ENCODE measurements at places on chromosomes 3 and 15.

GRCh38 chr3:100033903-100034471, 80.3 kb downstream of the FILIP1L start:
- no peak for DNase-seq

GRCh38 chr3:87219611-87220010, 7.5 kb upstream of the CHMP2B start:
- no peak for DNase-seq

- DNase-seq, result no peak
Measured at GRCh38 chr3:46860810-46861604, 2.2 kb downstream of the MYL3 start.

DNA sequence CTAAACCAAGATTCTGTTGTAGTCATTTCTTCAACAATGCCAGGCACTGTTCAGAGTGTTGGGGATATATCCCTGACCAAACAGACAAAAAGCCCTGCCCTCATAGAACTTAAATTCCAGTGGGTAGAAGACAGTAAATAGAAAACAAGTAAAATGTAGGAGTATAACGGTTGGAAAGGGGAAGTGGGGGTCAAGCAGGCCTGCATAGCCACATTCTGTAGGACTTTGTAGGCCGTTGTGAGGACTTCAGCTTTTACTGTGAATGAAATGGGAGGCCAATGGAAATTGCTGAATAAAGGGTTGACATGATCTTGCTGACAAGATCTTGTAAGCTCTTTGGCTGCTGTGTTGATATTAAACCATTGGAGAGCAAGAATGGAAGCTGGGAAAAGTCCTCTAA, 1.8 kb downstream of the MRPS11 start:
- DNase-seq, result no peak

GRCh38 chr3:59809710-59810444, 760.1 kb upstream of the CFAP20DC start:
- peak; percentile 6 for DNase-seq

DNA sequence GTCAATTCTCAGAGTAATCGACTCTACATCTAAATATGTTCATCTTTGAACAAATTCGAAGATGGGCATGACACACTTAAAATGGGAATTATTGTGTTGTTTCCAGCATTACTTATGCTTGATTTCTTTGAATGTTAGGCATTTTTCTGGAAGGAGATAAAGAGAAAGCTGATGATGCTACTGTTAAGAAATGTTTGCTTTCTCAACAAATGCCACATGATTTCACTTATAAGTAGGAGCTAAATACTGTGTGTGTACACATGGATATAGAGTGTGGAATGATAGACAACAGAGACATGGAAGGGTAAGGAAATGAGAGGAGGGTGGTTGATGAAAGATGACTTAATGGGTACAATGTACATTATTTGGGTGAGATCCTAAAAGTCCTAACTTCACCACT, 400.9 kb downstream of the TBL1XR1 start:
- DNase-seq, result no peak

GRCh38 chr3:6860954-6861624, at the start of gene GRM7:
GRM7 (plus strand) TSS chr3:6861115.
- no peak for DNase-seq

- no peak for DNase-seq
Measured at GRCh38 chr15:48569591-48570302, 75.8 kb downstream of the FBN1 start.

GRCh38 chr3:119918992-119919933, 137.4 kb downstream of the NR1I2 start:
- DNase-seq, result no peak

- DNase-seq, result no peak
Measured at GRCh38 chr15:28960979-28961378, 75.2 kb downstream of the APBA2 start.

DNA sequence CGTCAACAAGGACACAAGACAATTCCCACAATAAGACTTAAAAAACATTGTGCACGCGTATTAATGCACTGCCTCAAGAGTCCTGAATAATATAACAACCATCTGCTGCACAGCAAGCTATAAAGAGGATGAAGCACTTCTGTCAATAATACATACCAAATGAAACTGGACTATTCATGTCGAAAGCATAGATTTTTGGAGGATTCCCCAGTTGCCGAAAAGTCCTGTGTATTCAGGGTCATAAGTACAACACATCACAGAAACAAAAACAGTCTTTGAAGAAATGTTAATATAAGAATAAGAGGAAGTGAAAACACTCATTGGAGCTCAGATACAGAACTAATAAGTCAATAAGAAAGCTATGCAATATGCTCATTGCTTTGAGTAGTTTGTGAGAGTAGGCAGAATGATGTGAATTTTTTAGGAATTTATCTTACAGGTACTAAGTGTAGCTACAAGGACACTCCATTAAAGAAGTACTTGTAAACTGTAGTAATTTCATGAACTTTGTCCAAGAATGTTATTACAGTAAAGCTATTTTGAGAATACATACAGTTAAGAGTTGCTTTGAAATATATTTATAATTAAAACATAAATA, 31.6 kb downstream of the CBLB start:
- peak; percentile 30 for DNase-seq

DNA sequence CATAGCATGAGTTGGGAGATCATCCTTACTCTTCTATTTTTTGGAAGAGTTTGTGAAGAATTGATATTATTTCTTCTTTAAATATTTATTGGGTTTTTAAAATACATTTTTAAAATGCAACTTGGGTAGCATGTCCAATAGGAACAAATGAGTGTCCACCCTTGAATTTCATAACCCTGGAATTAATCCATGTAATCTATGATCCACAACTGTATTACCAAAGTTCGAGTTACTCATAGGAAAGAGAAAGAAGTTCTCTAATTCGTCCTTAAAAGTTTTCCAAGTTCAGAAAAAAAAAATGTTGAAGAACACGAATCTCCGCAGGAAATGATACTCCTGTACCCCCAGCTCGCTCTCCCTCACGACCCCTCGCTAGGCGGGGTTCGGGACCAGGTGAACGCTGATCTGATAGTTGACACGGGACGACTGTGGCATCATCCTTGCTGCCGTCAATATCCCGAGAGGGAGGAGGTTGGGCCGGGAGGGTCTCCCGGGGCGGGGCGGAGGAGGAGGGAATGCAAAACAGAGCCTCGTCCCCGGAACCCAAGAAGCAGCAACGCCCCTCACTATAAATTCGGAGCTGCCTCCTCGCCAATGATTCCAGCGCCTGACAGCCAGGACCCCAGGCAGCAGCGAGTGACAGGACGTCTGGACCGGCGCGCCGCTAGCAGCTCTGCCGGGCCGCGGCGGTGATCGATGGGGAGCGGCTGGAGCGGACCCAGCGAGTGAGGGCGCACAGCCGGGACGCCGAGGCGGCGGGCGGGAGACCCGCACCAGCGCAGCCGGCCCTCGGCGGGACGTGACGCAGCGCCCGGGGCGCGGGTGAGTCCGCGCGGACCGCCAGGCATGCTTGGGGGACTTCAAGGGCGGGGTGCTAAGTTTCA, at the start of gene AGTR1:
TSS of gene AGTR1 (plus strand) at position 598 of the 884 bp plus-strand sequence. CDS start 43,133 bp downstream, outside the sequence.
- DNase-seq, result no peak

DNA sequence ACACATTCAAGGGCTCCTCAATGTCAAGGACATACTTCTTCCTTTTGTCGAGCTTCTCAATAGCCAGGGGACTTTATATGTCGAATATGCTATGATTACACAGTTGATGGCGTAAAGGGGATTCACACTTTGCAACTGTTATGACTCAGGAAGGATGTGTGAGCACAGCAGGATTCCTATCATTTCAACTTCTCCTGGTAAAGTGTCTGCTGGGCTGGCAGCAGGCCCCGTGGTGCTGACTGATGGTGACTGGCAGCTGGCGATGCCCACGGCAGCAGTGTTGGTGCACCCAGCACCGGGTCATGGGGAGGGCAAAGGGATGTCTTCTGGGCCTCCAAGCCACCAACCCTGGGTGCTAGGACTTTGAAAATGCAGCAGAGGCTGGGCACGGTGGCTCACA, 44.8 kb upstream of the GNB5 start:
- no peak for DNase-seq

DNA sequence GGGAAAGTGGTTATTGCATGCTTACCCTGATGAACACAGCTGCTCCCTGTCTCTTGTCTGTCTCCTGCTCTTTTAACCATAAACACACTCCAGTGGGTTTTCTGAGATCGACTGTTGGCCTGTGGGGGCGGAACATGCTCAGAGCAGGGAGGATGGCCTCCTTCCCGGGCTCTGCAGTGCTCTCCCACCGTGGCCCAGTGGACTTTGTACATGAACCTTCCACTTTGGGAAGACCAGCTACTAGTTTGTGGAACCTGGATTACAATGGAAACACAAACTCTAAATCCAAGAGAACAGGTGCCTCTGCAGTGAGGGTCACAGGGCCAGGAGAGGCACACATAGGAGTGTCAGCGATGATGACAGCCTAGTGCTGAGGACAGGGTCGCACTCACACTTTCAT, 56.5 kb downstream of the KLF13 start:
- DNase-seq, result no peak

- DNase-seq, result no peak
Measured at GRCh38 chr15:81271761-81272644, 51.9 kb downstream of the STARD5 start.

GRCh38 chr15:89379251-89379695, 44.6 kb upstream of the POLG start:
- DNase-seq, result no peak

- no peak for DNase-seq
Measured at GRCh38 chr3:156685198-156685597, 10.8 kb downstream of the TIPARP start.

DNA sequence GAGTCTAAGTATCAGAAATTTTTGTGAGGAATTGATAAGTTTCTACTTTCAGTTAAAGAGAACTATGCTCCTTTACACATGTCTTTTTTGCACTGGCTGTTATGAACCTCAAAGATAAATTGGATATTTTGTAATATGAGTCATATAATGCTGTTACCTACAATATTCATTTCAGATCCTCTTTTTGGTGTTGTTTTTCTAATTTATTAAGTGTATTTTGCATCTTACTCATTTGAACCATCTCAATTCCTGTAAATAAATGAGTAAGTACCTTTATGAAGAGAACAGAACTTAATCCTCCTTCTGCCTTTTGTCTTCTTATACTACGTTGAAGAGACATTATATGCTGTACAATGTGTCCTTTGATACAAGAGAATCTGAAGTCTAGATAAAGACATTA, 74.4 kb downstream of the ZIC1 start:
- no peak for DNase-seq

- DNase-seq, result no peak
Measured at GRCh38 chr3:188432802-188433520, 279.0 kb downstream of the LPP start.

DNA sequence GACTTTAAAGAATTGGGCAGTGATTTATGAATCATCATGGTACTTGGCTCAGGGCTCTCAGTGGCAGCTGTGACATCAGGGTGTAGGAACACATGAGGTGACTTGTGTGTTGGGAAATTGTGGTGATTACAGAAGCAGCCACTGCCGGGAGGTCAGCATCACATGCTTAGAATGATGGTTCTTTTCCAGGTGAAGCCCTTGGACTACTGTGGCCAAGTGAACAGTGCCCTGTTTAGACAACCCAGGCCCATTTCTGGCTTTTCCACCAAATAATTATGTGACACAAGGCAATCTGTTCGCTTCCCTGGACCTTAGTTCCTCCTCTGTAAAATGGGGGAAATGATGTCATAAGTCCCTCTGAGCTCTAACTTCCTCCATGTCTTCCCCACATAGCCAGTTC, 139.7 kb upstream of the ROPN1 start:
- DNase-seq, result no peak

- no peak for DNase-seq
Measured at GRCh38 chr15:39338251-39338650, 242.6 kb upstream of the THBS1 start.

GRCh38 chr3:136070334-136070733, 104.8 kb downstream of the PPP2R3A start:
- no peak for DNase-seq

DNA sequence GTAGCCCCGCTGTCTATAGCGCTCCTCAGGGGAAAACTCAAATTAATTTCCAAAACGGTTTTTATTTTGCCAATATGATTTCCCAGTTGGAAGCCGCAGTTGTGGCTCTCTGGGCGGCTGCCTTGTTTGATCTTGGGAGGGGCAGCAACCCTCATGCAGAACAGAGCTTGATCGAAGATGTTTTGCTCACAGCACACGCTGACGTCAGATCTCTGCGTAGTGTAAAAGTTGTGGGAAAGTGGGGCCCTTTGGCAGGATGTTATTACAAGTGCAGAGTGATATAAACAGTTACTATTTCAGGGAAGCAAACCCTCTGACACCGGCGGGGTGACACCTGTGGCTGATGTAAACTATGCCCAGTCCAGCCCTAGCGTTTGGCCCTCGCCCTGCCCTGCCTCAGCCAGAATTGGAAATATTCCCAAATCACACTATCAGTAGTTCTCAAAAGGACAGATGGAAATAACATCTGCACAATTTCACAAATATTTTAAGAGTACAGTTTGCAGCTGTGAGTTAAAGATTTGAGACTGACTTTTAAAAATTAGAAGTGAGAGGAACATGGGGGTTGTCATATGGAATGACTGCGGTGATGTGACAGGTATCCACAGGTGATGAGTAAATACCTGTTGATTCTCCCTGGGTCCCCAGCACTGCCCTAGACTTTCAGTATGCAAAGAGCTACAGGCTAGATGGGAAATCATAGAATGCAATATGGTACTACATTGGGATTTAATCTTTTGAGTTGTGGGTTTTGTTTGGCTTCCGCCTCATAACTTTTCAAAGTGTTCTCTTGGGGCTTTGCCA, 1.7 kb downstream of the SYNM start:
- no peak for DNase-seq

DNA sequence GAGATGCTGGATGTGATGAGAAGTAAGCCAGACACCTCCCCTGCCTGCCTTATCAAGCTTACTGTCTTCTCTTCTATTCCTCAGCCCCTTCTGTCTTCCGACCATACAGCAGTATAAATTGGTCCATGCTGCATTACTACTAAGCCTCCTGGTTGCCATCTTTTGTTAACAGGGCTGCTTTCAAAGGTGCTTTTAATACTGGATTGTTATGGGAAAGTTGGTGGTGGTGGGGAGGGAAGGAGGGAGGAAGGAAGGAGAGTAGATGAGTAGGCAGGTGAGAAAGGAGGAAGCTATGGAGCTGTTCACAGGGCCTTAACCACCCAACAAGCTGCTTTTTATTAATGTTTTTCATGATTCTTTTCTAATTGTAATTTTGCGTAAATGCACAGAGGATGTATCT, 114.9 kb downstream of the SLC25A26 start:
- no peak for DNase-seq

GRCh38 chr15:73617301-73617831, 15.8 kb downstream of the NPTN start:
- DNase-seq, result no peak

- no peak for DNase-seq
Measured at GRCh38 chr3:95815828-95816227, 998.6 kb upstream of the EPHA6 start.

DNA sequence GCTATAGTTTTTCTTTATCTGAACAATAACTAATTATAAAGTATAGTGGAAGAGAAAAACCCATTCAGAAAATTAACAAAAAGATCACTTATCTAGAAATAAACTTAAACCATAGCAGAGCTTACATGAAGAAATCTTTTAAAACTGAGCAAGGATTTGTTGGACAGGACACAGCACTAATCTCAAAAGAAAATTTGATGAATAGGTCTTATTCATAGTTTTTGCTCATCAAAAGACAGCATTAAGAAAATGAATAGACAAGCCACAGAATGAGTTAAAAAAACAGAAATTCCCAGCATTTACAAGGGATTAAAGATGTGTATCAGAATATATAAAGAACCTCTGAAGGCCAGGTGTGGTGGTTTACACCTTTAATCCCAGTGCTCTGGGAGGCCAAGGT, 29.5 kb downstream of the PIK3CA start:
- no peak for DNase-seq

GRCh38 chr3:118485693-118486092, 549.0 kb downstream of the IGSF11 start:
- DNase-seq, result no peak

GRCh38 chr15:70690021-70690420, 73.3 kb downstream of the UACA start:
- no peak for DNase-seq
